Caco-2 (cell line): ENCODE measurements at places on chromosomes 1 and 21.

DNA sequence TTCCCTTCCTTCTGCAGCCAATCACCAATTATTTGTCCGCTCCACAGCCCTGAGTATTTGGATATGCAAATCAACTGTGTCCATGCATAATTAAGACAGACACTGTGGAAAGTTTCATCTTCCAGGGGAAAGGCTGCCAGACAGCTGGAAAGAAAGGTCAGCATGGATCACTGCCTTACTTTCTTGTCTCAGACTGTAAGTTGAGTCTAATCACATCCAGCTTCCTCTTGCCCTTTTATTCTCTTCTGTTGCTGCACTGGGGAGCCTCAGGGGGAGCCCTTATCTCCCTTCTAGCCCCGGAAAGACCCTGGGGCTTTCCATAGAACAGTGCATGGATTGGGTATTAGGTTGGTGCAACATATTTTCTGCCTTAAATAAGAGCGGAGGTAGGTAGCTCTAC, 182.9 kb downstream of the OMA1 start:
- no peak for DNase-seq

- no peak for DNase-seq
Measured at GRCh38 chr1:161719325-161719611, 2.1 kb upstream of the FCRLB start.

DNA sequence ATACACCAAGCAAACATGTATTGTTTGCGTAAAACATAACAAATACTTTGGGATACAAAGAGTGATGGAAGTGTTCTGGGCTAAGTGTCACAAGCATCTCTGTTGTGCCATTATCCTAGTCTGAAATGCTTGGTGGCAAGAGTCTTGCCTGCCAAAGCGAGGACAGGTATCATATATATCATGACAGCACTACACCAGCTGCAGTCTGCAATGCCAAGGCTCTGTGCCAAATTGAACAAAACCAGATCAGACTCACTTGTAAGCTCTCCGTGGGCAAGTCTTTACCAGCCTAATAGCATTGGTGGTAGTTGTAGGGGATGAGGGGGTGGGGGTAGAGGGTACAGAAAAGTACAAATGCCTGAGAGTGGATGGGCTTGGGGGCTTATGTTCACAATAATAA, 119.2 kb downstream of the RWDD3 start:
- no peak for DNase-seq

- no peak for DNase-seq
Measured at GRCh38 chr21:43637530-43638158, 21.6 kb downstream of the HSF2BP start.

DNA sequence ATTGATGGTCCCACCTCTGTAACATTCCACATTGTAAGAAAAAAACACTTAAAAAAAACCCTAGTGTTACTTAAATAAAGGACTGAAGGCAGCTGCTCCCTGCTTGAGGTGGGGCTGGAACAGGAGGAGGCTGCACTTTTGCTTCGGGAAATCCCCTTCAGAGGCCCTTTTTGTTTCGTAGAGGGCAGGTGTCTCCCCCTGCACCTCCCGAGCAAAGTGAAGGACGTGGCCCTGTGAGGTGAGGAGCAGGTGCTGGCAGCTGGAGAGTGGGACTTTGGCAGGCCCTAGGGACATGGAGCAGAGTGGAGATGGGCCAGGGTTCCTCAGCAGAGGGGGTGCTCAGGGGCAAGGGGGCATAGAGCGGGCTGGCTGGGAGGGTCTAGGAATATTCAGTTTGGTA, 33.4 kb upstream of the WNT4 start:
- no peak for DNase-seq

GRCh38 chr1:19720973-19721372, 56.3 kb downstream of the HTR6 start:
- no peak for DNase-seq

DNA sequence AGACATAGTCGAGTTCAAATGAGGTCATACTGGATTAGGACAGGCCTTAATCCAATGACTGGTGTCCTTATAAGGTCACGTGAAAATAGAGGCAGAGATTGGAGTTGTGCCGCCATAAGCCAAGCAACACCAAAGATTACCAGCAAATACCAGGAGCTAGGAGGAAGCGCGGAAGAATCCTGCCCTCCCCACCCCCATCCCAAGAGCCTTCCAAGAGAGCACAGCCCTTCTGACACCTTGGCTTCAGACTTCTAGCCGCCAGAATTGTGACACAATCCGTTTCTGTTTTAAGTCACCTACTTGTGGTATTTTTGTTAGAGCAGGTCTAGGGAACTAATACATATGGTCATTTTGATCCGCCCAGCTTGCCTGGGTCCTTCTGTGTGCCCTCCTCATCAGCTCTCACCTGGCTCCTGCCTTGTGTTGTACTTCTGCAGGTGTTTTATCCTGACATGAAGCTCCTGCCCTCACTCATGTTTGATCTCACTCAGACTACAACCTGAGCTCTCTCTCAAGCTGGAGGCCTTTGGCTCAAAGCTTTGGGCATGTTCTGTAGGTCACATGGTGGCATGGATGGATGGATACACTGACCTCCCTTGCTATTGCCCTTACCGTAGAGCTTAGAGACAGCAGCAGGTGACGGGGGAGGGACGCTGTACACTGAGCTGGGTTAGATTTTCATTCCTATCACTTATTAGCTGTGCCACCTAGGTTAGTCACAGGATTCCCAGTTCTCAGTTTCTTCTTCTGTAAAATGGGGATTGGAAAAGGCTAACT, 10.7 kb upstream of the NUAK2 start:
- DNase-seq: no peak

DNA sequence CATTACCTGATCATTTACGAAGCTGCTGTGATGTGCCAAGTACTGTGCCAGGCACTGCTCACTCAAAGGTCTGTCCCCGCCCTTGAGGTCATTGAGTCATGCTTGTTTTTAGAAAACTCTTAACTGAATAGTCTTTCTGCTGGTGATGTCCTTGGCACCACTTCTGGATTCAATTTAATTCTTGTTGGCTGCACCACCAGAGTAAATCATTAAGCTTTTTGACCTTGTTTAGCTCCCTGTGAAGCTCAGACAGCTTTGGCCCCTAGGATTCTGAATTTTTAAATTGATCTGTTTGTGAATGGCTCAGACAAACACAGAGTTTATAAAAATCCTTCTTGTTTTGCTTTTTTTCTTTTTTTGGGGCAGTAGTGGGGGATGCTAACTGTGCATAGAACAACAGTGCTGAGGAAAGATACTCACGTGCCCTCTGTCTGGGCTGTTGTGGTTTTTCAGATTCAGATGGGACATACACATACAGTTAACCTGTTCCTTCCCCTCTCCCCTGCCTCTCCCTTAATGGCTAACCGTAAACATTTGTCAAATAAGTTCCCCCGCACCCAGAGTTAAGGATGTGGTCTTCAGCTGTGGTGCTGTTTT, 67.6 kb downstream of the MTR start:
- DNase-seq: no peak

DNA sequence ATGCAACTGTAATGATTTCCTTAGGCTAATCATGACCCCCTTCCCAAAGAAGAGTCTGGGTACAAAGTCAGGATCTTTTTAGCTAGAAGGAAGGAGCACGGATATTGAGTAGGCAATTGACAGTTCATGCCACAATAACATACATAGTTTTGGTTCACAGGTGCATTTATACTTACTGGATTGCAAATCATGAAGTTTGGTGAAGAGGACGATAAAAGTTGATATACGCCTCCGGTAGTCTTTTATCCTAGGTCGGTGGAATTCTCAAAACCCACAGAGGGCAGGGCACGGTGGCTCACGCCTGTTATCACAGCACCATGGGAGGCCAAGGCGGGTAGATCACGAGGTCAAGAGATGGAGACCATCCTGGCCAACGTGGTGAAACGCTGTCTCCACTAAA, 265.4 kb upstream of the PRMT6 start:
- DNase-seq: no peak

- no peak for DNase-seq
Measured at GRCh38 chr1:50415235-50416149, 7.8 kb downstream of the DMRTA2 start.

GRCh38 chr1:161307892-161308638, 1.7 kb downstream of the MPZ start:
- DNase-seq: no peak

- no peak for DNase-seq
Measured at GRCh38 chr1:182484067-182484466, 34.1 kb downstream of the RGSL1 start.

GRCh38 chr1:39409055-39409816, 82.2 kb upstream of the BMP8A start:
- DNase-seq: peak; percentile 14

- no peak for DNase-seq
Measured at GRCh38 chr1:153342178-153342577, 6.5 kb downstream of the PGLYRP4 start.

DNA sequence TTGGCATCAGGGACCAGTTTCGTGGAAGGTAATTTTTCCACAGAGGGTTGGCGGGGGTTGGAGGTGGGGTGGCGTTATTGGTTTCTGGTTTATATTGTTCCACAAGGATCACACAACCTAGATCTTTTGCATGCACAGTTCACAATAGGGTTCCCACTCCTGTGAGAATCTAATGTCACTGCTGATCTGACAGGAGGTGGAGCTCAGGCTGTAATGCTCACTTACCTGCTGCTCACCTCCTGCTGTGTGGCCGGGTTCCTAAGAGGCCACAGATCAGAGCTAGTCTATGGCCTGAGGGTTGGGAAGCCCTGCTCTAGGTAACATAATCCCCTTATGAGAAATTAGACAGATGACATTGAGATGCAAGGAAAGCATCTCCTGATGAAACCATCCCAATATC, 12.6 kb downstream of the GBP5 start:
- DNase-seq: no peak

- DNase-seq: no peak
Measured at GRCh38 chr1:75129983-75130789, 4.0 kb upstream of the LHX8 start.

- DNase-seq: no peak
Measured at GRCh38 chr1:94927405-94928175, 680 bp upstream of the CNN3 start.

GRCh38 chr1:204507317-204508105, 8.7 kb upstream of the MDM4 start:
- peak; percentile 66 for DNase-seq

DNA sequence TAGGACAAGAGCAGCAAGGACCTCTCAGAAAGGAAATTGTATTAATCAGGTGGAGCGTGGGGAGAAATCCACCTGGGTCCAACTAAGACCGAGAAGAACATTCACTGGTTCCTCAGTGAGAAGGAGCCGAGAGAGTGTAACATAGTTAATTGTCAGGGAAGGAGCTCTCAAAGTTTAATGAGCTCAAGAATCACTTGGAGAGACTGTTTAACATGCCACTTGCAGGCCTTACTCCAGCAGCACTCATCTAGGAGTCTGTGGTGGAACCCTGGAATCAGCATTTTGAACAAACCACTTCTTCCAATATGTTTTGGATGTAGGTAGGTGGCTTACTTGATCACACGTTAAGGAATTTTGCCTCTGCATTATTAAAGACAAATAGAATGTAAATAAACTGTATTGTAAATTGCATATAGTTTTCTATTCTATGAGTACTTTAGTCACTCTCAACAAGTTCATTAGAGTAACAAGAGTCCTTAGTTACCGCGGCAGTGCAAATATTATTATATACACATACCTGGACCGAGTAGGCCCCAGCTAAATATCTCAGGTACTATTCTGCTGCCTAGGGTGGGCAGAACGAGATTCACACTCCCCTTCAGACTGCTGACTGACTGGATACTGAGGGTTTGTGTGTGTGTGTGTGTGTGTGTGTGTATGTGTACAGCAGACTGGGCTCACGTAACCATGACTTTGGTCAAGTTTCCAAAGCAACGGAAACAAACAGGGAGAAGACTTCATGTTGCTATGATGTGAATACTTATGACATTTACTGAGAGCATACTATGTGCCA, 203.2 kb upstream of the USP24 start:
- DNase-seq: no peak

DNA sequence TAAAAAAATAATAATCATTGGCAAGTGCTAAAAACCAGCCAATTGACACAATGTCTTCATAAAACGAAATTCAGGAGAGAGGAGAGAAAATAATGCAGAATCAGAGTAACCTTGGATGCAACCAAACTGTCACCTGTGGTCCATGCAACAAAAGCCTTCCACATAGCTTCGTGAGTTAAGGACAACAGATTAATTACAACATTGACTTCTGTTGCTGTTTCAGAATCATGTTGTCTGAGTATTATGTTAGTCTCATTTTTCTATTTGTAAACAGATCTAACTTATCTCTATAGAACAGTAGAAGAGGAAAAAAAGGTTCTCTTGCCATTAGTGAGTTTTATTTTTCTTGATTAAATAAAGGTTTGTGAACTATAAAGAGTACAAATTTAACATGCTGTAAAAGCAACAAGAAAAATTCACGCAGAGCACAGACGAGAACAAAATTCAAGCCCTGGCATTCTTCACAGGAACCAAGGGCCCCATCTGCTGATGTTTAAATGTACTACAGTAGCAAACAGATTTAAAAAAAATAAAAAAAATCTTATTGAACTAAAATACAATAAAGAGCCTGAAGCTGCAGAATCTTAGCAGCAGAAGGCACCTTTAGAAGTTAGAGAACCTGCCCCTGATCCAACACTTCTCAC, 381.1 kb upstream of the PKN2 start:
- peak; percentile 12 for DNase-seq

DNA sequence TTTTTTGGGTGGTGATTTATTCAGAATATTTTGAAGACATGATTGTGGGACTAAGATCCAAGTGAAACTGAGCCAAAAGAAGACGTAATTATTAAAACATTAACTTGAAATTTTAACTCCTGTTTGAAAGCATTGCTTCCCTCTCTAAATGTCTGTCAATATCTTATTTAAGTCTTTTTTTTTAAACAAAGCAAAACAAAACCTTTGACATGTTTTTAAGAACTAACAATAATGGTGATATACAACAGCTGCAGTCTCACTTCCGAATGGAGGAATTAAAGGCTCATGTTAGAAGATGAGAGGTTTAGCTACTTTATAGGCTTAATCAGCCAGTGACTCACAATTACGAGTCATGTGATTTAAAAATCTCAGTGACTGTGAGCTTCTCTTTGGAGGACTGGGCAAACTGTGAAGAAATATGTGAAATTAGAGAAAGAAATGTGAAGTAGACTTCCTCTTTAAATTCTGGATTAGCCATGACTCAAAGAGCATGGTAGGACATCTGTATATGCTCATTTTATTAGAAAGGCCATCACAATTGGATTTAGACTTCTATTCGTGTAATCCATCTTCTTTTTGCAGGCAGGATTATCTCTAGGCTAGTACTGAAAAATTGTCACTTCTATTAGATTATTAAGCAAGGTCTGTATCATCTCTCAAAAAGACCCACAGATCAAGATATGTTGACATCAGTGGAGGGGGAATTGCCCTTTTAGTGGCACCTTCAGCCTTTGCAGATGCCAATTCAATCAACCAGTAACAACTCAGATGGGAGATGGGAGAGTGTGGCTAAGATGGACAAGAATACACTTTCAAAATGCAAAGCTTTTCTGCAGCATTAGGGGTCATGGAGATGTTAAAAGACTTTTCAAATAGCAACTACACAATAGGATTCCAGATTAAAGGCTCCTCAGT, 28.7 kb downstream of the KCNA3 start:
- no peak for DNase-seq
